GM23248 (cell line): ENCODE measurements at places on chromosomes 5 and 9. TPM values are rescaled to one million over a fixed set of nuclear protein-coding genes. Genes with fewer than 3 reads are reported as not detected.

Gene TEX48
- total RNA-seq: not detected in 2 replicates

Gene ARL15
- 7.8 and 15.4 TPM in 2 replicates for total RNA-seq

Gene PCDHB13
- total RNA-seq: 2.8 and 3.3 TPM in 2 replicates

Gene CSF1R
- 0.63 TPM in 1 of 2 replicates, not detected in the other for total RNA-seq

Gene IRGM
- not detected in 2 replicates for total RNA-seq

Gene MARCOL
- total RNA-seq: not detected in 2 replicates

Gene OR1N1
- not detected in 2 replicates for total RNA-seq

Gene NUTM2G
- total RNA-seq: not detected in 2 replicates

Gene TCF7
- total RNA-seq: 1.4 and 2.5 TPM in 2 replicates

Gene SEMA5A
- 38.2 and 40.1 TPM in 2 replicates for total RNA-seq
